Lower lobe of right lung (tissue), 2 donors: ENCODE measurements at places on chromosomes 6 and 20.

- DNase-seq = no peak
These were observed 191.4 kb downstream of the SLC16A10 start for GRCh38 chr6:111278731-111279130.

GRCh38 chr6:105560611-105561066, 157.8 kb upstream of the PREP start:
- no peak for DNase-seq

GRCh38 chr6:168585441-168585840, 144.5 kb downstream of the SMOC2 start:
- no peak for DNase-seq

GRCh38 chr6:114339706-114340105, 3.1 kb downstream of the HS3ST5 start:
- no peak for DNase-seq

GRCh38 chr20:54922636-54923035, 447.2 kb downstream of the DOK5 start:
- DNase-seq = no peak

DNA sequence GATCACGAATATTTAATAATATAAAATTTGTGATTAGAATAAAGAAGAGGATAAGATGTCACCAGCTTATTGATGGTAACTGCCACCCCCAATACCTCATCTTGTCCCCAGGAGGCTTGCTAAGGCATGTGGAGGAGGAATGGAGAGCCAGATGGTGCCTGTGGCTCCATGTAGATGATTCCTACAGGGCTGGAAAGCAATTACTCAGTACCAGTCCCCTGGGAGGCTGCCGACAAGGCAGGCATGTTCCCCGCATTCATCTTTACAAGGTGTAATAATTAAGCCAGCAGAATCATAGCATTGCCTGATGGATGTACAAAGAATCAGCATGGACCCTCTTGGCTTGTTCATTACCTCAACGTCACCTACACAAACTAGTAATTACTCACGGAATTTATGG, 155.3 kb downstream of the PLCB1 start:
- no peak for DNase-seq
